ENCODE measurements at places on chromosomes 6 and 20. TPM values are rescaled to one million over a fixed set of nuclear protein-coding genes. Genes with fewer than 3 reads are reported as not detected.

The FAXC gene
- total RNA-seq, result 0.39 TPM

The TP53TG5 gene
- total RNA-seq, result not detected

The TTPAL gene
- 3.5 TPM for total RNA-seq

The RSPO3 gene
- total RNA-seq, result not detected

The SMIM29 gene
- 18.0 TPM for total RNA-seq

The RFX6 gene
- total RNA-seq, result not detected

The GNAS-AS1 gene
- total RNA-seq, result under 0.01 TPM

The KCNK16 gene
- not detected for total RNA-seq

The ZNF334 gene
- 0.76 TPM for total RNA-seq

The PRSS35 gene
- total RNA-seq, result not detected

The GATA5 gene
- total RNA-seq, result not detected

The ENPP5 gene
- total RNA-seq, result under 0.01 TPM

The CCN6 gene
- total RNA-seq, result not detected

The ANGPT4 gene
- not detected for total RNA-seq

The YIPF3 gene
- total RNA-seq, result 128 TPM
